ENCODE measurements at places on chromosomes 12 and 14.

- DNase-seq, result no peak
Measured at GRCh38 chr12:91133871-91134270, 22.6 kb upstream of the LUM start.

GRCh38 chr12:123000578-123000977, 20.1 kb downstream of the ARL6IP4 start:
- no peak for DNase-seq

DNA sequence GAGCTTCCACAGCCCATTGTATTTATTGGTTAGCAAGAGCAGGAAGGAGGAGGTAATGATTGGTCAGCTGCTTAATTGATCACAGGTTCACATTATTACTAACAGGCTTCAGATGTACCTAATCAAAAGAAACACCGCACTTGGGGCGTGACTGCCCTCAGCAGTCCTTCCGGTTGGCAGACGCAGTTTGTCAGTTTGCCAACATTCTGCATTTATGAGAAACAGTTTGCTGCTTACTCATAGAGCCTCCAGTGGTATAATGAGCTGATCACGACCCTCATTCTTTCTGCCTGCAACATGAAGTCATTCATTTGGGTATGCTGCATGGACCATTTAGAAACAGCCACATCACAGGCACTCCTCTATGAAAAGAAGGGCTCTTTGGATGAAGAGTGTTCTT, 42.5 kb upstream of the PPM1H start:
- no peak for DNase-seq

DNA sequence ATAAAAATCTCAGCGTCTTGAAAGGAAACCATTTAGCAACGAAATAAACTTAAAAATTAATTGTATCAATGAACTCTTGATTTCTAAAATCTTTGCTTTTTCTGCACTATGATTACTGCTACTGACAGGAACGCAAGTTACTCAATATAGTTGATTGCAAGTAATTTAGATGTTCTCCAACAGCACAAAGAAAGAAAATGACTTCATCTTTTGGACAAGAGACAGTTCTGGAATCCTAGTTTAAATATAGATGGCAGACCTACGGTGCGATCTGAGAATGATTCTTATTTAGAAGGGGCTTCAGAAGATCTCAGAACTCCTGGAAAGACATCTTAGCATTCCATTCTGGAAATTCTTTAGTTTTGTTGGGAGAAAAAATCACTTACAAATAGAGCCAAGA, 1.4 kb upstream of the SUDS3 start:
- DNase-seq, result no peak

GRCh38 chr12:14326699-14327098, 38.8 kb upstream of the ATF7IP start:
- DNase-seq, result no peak

- no peak for DNase-seq
Measured at GRCh38 chr12:24751181-24751580, 197.7 kb downstream of the BCAT1 start.

DNA sequence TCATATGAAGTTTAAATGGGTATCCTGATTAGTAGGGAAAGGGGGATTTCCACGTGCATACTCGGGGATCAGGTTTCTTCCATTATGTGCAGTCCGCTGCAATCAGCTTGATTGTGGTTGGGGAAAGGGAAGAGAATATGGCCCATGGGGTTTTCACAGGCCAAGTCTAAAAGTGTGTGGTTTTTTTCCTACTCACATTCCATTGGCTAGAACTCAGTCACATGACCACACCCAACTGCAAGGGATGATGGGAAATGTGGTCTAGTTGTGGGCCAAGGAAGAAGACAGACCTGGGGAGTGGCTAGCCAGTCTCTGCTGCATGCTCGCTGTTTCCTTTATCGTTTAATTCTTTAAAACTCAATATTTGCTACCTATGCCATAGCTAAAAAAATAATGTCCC, 105.1 kb downstream of the PRIMA1 start:
- no peak for DNase-seq

DNA sequence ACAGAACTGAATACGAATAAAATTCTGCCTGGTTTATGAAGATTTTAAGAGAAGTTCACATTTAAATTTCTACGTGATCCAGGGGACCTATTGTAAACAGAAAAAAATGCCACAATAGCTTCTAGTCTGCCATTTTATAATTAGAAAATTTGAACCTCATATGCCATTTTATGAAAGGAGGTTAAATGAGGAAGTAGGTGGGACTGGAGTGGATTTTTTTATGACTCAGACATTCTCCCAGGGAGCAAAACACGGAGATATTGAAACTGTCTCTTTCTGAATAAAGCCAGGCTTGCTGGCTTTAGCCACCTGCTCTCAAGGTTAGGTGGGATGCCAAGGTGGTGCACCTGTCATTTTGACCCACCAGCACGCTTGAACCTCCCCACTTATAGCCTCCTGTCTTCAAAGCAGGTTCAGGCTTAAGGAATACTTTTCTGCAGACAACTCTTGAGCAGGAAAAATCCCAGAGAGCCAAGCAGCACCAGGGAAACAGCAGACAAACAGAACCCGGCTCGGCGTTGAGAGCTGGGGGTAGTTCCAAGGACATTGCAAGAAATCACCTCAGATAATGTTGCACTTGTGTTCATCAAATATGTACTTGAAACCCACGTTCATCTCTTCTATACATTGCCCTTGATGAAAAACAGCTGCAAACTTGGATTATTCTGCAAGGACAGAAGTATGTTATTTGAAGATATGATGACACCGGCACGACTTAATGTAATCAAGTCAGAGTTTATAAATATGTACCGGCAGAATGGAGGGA, 203.7 kb downstream of the PPM1H start:
- DNase-seq, result no peak

- no peak for DNase-seq
Measured at GRCh38 chr12:89187507-89187906, 164.8 kb downstream of the DUSP6 start.

- DNase-seq, result no peak
Measured at GRCh38 chr12:114933428-114934160, 249.6 kb upstream of the TBX3 start.

GRCh38 chr12:2268471-2269286, 215.9 kb downstream of the CACNA1C start:
- no peak for DNase-seq

- no peak for DNase-seq
Measured at GRCh38 chr12:73067616-73068015, 795.4 kb downstream of the TRHDE start.

DNA sequence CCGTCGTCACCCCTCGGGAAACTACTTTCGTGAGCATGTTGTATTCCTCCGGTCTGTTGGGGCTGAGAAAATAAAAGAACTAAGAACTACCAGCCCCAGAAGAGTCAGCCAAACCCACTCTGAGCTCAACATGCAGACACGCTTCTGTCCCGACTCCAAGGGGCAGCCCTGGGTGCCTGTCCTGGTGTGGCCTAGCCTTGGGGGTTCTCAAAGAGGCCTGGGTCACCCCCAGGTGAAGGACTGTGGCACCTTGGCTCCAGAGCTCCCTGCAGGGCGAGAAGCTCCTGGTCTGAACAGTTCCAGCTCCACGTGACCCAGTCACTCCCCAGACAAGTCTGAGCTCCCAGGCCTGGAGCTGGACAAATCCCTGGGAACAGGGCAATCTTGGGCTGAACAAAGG, 87.0 kb downstream of the VWF start:
- no peak for DNase-seq

DNA sequence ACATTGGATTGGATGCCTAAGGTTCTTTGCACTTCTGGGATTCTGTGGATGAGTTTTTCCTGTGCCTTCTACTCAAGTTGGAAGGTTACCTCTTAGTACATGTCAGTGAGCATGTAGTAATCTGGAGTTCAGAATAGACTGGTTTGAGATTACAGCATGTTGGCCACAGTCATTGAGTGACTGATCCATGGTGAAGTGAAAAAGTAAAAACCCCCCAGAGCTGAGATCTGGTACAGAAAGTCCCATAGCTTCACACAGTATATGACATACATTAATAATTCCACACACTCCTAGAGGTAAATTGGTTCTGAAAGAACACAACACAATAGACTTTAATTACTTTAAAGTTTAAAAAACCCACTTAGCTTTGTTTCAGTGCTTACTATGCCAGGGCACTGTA, 11.9 kb upstream of the CCND2 start:
- no peak for DNase-seq

GRCh38 chr12:51362307-51362706, 15.8 kb upstream of the CELA1 start:
- no peak for DNase-seq

DNA sequence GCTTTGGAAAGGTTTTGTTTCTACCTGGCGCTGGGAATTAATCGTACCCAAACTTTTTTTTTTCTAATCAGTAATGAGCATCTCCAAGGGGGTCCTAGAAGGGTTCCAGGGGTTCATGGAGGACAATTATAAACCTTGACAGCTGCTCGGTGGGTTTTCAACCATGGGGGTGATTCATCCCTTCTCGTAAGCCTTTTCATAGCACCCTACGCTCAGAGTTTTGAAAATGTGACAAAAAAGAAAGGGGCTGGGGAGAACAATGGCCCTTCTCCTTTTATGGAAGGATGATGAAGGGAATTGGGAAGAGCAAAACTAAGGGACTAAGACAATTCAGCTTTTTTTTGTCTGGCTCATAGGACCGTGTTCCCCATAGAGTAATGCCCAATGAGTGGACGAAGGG, 196.7 kb downstream of the ZFP36L1 start:
- no peak for DNase-seq

- no peak for DNase-seq
Measured at GRCh38 chr12:49032679-49033447, 14.3 kb upstream of the PRKAG1 start.

DNA sequence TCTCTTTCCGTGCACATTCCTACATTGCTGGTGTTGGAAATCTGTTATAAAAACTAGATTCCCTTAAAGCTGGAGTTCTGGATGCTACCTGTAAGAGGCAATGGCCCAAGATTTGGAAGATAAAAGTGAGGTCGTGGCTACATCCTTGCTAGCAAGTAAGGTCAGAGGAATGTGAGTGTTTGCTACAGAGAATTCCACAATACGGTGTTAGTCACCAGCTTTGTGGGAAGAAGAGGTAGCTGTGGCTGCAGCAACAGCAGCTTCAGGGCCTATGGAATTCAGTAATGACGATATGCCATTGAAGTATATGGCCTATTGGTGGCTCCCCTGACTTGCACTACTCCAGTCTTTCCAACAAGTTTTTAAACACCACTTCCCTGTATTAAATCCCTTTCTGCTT, 227.7 kb upstream of the TMEM260 start:
- no peak for DNase-seq

DNA sequence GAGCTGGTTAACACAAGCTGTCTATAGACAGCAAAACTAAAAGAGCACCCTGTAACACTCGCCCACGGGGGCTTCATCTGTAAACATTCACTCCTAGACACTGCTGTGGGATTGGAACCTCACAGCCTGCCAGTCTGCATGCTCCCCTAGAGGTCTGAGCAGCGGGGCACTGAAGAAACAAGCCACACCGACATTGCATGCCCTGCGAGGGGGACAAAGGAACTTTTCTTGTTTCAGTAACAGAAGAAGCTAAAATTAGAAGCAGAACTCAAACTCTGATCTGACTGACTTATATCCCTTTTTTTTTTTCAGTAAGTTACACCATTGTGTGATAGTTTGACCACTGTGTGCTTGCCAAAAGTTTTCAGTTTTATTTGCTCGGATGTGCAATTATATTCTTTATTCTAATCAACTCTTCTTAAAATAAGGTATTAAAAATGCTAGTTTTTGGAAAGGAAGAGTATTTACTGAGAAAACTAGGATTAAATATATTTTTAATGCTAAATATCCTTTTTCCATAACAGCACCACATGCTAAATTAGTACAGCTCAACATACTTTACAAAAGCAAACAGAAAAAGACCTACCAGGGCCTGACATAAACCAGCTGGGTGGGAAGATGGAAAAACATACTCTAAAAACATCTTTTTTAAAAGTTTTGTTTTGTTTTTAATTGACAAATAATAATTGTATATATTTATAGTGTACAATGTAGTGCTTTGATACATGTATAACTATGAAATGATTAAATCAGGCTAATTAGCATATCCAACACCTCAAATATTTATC, 100.2 kb downstream of the EPS8 start:
- DNase-seq, result no peak

GRCh38 chr12:11853126-11853525, 203.7 kb downstream of the ETV6 start:
- no peak for DNase-seq

DNA sequence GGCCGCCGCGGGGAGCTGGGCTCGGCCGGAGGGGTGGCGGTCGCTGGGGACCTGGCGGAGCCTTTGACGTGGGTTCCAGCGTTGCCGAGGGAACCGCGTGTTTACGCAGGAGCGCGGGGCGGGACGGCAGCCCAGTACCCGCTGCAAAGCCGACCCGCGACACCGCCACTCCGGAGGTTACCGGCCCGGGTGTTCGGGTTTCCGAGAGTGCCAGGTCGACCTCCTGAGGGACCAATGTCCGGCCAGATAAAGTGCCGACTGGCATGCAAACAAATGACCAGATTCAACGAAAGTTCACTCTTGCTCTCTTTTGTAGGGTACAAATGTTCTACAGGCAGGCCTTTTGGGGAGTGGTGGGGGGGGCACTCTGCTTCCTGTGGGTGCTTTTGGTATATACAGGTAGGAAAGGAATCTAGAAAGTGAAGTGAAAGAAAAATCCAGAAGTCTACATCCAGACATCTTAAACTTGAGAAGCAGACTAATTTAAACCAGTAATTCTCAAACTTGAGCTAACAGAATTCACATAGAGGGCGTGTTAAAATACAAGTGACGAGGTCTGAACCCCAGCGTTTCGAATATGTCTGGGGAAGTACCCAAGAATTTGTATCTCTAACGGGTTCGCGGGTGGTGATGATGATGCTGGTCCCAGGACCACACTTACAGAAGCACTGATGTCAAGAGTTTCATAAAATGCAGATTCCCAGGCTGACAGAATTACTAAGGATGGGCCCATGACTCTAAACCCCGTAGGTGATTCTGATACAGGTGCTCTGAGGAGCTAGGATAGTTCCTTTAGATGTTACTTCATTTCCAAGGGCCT, at the start of gene GPR135:
Gene GPR135 (minus strand): TSS at position 65 of the 820 bp plus-strand sequence. CDS start 154 bp downstream, outside the sequence.
- no peak for DNase-seq

DNA sequence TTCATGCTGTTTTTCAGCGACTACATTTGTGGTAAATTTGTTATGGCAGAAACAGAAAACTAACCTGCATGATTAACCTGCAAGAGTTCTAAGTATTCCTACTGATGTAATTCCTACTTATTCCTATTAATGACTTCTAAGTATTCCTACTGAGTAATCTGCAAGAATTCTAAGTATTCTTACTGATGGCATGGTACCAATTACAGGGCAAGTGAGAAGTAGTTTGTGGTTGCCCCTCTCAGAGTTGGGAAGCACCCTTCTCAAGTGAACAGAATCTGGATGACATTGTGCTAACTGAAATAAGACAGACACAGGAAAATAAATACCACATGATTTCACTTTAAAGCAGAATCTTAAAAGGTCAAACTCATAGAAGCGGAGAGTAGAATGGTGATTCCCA, 100.9 kb upstream of the CPNE8 start:
- DNase-seq, result no peak

DNA sequence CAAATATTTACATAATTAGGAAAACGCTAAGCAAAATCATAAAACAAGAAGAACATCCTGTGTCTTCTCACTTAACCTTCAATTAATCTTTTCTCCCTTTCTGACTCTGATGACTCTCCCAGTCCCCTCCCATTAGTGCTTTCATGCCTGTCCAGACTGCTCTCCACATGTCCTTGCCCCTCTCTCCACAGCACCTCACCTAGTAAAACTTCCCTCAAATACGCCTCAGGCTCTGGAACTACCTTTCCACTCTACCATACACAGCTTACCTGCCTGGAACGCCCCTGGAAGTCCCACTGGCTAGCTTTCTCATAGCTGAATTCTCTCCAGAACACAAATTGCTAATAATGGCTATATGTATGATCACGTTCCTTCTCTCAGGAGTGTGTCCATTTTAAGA, 44.7 kb downstream of the SLC5A8 start:
- no peak for DNase-seq

GRCh38 chr14:97713023-97713422, 915.8 kb downstream of the VRK1 start:
- DNase-seq, result no peak
